ENCODE measurements at places on chromosomes 12 and 14.
A peak's percentile ranks its signal among the peaks of the same experiment; 100 is the strongest.

DNA sequence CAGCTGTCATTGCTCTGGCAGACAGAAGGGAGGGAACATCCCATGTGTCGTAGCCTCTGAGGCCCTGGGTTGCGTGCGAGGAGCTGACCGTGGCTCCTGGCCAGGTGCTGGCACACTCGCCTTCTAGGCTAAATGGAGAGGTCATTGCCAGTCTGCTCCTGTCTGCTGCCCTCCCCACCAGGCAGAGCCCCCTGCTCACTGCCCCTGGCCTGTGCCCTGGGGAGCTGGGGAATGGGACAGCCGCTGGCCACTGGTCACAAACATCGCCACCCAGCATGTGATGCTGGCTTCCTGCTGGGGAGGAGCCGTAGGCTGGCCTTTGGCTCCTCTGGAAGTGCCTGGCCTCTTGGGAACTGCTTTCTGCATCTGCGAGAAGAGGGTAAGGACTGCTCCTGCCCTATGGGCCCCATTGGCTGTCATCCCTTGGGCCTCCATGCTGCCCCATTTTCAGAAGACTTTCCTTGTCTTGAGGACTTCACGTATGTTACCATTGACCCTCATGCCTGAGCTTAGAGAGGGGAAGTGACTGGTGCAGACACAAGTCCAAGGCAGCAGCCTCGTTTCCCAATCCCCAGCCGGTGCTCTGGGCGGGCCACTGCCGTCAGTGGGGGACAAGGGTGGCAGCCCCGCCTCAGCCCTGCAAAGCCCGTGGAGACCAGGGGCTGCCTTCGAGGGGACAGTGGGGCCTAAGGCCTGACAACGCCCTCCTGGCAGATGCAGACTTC lies 2.0 kb upstream of the TNFAIP2 start:
- no peak for DNase-seq

DNA sequence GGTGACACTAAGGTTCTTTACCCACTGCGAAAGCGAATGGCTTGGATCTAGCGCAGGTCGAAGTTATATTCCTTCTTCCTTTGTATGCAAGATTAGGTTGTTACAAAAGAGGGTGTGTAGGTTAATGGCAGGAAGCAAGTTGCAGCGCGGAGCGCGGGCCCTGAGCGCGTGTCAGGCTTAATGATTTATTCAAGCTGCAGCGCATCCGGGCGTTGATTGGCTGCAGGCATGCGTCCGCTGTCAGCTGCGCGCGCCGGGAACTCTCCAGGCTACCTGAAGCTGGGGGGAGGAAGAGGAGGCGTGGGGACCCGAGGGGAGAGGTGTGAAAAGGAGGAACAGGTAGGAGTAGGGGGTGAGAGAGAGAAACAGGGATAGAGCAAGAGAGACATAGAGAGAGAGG lies 7.4 kb downstream of the ASCL1 start:
- no peak for DNase-seq

- DNase-seq, result no peak
Measured at GRCh38 chr14:99939421-99939820, 125.8 kb upstream of the EVL start.

- peak; percentile 62 for DNase-seq
Measured at GRCh38 chr12:121334513-121335343, 17.5 kb downstream of the ANAPC5 start.

GRCh38 chr14:24150061-24150460 lies 2.8 kb downstream of the RNF31 start:
- DNase-seq, result no peak

DNA sequence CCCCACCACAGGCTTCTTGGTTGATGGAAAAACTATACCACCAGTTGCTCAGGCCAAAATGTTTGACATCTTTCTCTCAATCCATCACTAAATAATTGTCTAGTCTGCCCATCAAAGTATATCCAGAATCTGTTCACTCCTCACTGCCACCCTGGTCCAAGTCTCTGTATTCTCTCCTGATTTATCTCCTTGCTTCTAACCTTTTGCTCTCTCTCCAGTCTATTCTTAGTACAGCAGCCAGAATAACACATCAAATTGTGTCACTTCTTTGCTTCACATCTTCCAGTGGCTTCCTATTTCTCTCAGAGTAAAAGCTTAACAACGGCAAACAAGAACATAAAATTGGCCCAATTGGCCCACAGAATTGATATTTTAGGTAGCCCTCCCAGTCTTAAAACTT lies 272.8 kb downstream of the IPO8 start:
- DNase-seq, result no peak

DNA sequence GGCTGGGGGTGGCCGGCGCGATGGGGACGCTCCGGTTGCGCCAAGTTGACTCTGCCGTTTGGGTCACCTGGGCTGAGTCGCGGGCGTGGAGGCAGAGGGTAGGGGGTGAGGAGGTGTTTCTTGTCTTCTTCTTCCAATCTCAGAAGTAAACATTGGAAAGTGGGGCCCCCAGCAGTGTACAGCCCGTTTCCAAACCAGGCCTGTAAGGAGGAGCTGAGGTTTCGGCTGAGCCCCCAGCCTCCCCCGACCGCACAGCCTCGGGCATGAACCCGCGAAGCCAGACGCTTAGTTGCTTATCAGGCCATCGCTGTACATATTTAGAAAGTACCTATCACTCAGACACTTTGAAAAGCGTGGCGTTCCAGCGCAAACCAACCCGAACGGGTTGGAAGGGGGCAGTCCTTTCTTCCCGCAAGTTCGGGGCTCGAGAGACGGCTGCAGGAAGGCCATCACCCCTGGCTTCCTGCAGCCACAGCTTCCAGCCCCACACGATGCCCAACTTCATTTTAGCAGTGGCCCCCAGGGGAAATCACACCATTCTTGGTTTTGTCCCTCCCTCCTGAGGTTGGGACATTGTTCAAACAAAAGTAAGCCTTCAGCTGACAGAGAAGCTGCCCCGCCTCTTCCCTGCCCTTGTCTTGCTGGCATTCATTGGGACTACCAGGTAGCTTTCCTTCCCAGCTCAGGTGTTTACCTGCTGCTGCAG lies 164.1 kb downstream of the ZFP36L1 start:
- no peak for DNase-seq

GRCh38 chr12:68536885-68537485 lies 73.7 kb upstream of the RAP1B start:
- no peak for DNase-seq

GRCh38 chr12:53182903-53183302 lies 2.2 kb upstream of the CSAD start:
- no peak for DNase-seq

DNA sequence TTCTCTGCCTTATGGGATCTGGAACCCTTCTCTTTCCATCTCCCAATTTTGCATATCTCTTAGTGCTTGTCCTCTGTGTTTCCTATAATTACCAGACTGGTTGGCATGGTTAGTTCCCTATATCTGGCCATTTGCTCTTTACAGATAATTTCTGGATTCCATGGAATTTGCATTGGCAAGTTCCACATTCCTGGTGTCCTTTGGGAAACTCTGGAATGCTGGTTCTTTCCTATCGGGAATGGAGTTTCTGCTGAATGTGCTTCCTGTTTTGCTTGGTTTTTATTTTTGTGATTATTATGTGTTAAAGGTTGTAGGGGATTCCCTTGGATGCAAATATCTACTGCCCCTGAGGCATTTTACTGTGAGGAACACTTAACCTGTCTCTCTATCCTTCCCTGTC lies 193.0 kb upstream of the BTG1 start:
- DNase-seq, result no peak

DNA sequence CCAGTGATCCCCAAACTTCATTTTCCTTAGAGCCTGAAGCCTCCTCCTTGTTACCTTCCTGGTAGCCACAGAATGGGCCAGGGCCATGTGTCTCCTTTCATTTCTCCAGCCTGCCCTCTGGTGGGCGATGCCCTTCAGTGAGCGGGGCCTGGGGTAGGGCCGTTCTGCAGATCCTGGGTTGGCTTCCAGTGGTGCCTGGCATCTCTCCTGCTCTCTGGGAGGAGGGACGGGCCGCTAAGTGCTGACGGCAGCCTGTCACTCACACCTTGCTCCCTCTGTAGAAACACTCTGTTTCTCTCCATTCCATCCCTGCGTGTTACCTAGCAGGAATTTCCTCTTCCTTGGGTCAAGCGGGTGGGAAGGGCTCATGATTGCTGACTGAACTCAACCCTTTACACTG lies 232.1 kb downstream of the CACNA1C start:
- DNase-seq, result peak; percentile 68

- DNase-seq, result peak; percentile 89
Measured at GRCh38 chr14:103597623-103598377, 31.2 kb upstream of the KLC1 start.

DNA sequence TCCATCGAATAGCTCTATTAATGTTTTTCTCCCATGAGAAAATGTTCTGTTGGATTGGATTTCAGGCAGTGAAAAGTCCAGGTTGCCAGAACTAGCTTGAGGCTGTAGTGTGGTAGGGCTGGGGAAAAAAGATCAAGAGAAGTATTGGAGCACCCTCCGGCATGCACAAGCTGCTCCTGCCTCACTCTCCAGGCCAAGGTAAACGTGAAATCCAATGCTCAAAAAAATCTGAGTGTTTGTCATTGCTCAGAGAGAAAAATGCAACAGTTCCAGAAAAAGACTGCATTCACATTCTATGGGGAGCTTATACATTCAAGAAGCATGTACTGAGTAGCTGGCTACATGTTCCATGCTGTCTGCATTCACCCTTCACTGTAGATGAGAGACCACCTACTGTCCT lies 680.9 kb upstream of the TBX3 start:
- no peak for DNase-seq

DNA sequence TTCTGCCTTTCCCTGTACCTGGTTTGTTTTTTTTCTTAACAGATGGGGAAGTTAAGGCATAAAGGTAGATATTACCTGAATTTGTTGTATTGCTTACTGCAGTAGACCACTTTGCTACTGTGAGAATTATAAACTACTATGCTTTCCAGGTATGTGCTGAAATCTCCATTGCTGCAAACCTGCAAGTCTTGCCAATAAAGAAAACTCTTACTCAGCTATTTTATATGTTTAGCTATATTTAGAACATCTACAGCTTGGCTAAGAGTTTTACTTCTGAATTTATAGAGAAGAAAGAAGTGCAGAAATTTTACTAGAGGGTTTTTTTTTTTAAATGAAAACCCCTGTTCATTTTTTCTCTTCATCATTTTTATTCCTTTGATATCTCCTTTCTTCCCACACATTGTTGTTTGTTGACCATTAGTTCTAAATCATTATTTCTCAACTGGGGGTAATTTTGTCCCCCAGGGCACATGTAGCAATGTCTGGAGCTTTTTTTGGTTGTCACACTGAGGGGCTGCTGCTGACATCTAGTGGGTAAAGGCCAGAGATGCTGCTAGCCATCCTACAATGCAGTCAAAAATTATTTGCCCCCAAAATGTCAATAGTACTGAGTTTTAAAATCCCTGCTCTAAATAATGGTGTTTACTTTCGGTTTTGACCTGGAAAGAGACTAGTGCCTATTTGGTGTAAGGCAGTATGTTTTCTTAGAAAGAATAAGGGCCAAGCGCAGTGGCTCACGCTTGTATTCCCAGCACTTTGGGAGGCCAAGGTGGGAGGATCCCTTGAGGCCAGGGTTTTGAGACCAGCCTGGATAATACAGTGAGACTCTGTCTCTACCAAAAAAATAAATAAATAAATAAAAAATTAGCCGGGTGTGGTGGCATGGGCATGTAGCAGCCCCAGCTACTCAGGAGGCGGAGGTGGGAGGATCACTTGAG lies 48.6 kb downstream of the PCNX1 start:
- peak; percentile 51 for DNase-seq

DNA sequence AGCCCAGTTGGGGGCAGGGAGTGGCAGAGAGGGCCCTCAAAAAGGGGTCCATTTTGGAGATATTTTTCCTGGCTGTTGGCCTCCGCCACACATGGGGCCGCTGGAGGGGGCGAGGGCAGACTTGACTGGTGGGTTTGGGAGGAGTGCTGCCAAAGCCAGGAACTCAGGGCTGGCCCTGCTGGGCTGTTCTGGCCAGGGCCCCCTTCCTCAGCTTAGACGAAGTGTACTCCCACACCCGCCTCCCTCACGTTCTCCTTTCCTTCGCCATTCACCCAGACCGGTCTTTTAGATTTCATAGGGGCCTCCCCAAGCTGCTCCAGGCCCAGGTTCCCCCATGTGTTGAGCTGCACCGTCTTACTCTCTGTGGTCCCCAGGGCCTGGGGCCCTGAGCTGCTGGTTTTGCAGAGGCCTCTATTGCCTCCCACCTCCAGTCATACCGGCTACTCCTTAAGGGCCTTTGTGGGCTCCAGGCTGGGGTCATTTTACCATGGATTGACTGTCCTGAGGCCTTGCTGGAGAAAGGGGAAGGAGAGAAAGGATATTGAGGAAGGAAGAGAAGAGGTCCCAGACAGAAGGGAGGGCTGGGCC lies 1.3 kb downstream of the KRT7 start:
- DNase-seq, result no peak

- DNase-seq, result no peak
Measured at GRCh38 chr12:13163868-13164635, 32.5 kb upstream of the EMP1 start.

GRCh38 chr12:62971769-62972525 lies 37.0 kb upstream of the PPM1H start:
- DNase-seq, result no peak

- no peak for DNase-seq
Measured at GRCh38 chr12:122899887-122900286, 4.0 kb upstream of the VPS37B start.

DNA sequence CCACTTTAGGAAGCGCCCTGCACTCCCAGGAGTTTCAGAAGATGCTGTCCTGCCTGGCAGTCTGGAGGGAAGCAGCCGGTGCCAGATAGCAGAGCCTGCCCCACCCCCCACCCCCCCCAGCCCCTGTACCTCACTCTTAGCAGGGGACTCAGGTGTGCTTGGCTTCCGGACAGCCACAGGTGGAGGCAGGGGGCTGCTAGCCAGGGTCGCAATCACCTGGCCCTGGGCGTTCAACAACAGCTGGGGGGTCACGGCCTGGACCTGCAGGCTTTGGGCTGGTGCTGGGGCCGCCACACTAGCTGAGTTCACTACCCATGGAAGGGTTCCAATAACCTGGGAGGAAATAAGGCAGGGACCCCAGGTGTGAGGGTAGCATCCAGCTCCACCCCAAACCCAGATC lies 22.0 kb downstream of the POU6F1 start:
- no peak for DNase-seq

Data from myocyte (in vitro differentiated cells).